CD4-positive, alpha-beta T cell treated with Interleukin-4 for 4 hours (primary cell): ENCODE measurements at places on chromosomes 16 and 17.

GRCh38 chr17:1574697-1575471 is 12.3 kb upstream of the PITPNA start:
- DNase-seq, result no peak

GRCh38 chr17:15175356-15175755 is 89.8 kb downstream of the PMP22 start:
- DNase-seq, result no peak

- DNase-seq, result no peak
These were observed 52.3 kb upstream of the MRTFB start for GRCh38 chr16:14018851-14019250.

- DNase-seq, result no peak
These were observed 61.5 kb downstream of the SLC39A11 start for GRCh38 chr17:73030995-73031394.

GRCh38 chr17:3826191-3826590 is 19.9 kb downstream of the NCBP3 start:
- DNase-seq, result peak; percentile 16

- peak; percentile 75 for DNase-seq
These were observed 58.0 kb upstream of the GSE1 start for GRCh38 chr16:85554889-85555718.

- DNase-seq, result no peak
These were observed 664 bp downstream of the NQO1 start for GRCh38 chr16:69725480-69726312.

DNA sequence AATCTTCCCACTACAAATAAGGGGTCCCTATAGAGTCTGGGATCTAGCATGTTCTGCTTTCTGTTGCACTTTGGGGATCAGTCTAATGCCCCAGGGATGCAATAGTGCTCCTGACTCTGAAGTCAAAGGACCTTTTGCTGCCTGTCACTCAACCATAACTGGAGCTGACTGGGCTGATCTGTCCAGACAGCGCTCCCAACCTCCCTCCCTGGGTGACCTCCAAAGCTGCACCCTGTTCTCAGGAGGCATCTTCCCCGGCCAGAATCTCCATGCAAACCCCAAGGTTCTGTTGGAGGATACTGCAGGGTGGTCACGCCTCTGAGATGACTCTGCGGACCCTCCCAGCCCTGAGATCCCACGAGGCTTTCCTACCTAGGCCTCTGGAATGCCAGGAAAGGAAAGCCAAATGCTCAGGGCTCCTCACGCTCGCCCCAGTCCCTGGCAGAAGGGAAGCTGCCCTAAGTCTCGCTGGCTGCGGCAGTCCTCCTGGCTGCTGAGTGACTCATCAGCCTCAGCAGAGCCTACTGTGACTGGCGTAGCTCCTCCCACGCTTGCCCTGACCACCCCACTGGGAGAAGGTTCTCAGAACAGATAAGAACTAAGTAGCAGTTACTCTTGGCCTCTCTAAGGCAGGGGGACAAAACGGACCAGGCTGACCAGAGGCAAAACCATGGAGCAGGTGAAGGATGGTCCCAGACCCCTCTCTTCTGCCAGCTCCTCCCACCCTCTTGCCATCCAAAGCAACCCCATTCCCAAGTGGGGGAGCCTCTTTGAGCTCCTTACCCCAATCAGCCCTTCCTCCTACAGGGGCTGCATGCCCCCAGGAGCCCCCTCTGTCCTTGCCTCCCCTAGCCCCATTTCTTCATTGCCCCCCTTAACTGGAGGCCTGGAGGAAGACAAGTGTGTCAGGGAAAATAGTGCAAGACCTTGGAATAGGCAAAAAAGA is 124.1 kb upstream of the TNRC6C start:
- peak; percentile 67 for DNase-seq

- no peak for DNase-seq
These were observed 8.4 kb upstream of the HERPUD1 start for GRCh38 chr16:56923481-56924091.

DNA sequence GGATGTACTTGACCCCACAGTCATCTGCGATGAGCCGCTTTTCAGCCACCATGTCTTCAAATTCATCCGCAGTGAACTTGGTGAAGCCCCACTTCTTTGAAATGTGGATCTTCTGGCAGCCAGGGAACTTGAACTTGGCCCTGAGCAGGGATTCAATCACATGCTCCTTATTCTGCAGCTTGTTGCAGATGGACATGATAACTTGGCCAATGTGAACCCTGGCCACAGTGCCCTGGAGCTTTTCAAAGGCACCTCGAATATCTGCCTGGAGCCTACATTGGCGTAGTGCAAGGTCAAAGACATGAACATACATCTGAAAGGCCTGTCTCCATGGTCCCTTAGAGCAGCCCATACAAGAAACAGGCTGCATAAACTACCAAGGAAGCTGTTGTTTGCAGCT is 1.8 kb upstream of the TENT4B start:
- no peak for DNase-seq

GRCh38 chr16:54289242-54289944 is 2.8 kb upstream of the IRX3 start:
- DNase-seq, result no peak

GRCh38 chr17:68709461-68709860 is 108.3 kb upstream of the FAM20A start:
- no peak for DNase-seq

DNA sequence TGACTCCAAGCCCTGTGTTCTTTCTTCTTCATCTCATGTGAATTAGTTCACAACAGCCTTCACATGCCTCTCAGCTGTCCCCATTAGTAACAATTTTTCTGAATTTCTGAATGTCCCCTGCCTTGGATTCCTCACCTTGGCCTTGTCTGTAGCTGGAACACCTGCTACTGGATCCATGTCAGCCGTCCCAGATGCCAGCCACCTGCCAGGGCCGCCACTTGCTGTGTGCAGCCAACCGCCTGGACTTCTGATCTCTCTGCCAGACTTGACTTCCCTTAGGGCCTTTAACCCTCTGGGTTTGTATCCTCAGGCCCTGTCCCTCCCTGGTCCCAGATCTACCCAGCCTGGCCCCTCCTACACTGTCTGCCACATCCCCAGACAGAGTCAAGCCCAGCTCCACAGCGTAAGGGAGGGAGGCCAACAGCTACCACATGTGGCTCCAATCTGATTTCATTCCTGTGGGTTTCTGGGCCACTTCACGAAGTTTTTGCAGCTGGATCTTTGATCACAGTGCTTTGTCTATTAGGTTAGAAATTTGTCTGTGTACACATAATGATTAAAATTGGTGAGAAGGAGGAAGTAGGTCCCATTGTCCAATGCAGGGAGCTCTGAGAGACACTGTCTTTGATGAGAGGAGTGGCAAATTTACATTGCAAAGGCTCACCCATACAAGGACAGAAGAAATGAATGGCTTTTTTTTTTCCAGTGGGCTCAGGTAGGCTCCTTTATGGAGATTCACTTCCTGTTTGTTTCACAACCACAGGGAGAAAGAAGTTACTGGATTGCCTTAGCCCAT is 15.3 kb downstream of the MPP2 start:
- DNase-seq, result no peak

DNA sequence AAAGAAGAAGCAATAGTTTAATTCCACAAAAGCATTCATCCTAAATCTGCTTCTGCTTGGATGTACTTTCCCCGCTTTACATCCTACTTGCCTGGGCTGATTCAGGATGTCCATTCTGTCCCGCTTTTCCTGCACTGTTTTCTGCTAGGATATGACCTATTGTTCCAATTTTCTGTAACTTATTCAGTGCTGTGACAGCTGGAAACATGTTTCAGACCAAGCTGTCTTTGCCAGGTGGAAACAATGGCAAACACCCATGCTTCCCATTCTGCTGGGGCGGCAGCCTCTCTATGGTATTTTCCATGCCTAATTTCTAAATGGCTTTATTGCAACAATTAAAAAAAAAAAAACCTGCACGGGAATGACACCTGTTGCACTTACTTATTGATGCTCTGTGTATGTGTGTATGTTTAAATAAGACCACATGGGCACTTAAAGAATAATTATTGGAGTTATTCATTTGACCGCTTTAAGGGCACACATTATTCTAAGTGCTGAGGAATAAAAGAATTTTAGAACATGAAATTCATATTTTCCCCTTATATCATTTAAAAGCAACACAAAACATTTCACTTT is 21.0 kb downstream of the COQ7 start:
- DNase-seq, result no peak

DNA sequence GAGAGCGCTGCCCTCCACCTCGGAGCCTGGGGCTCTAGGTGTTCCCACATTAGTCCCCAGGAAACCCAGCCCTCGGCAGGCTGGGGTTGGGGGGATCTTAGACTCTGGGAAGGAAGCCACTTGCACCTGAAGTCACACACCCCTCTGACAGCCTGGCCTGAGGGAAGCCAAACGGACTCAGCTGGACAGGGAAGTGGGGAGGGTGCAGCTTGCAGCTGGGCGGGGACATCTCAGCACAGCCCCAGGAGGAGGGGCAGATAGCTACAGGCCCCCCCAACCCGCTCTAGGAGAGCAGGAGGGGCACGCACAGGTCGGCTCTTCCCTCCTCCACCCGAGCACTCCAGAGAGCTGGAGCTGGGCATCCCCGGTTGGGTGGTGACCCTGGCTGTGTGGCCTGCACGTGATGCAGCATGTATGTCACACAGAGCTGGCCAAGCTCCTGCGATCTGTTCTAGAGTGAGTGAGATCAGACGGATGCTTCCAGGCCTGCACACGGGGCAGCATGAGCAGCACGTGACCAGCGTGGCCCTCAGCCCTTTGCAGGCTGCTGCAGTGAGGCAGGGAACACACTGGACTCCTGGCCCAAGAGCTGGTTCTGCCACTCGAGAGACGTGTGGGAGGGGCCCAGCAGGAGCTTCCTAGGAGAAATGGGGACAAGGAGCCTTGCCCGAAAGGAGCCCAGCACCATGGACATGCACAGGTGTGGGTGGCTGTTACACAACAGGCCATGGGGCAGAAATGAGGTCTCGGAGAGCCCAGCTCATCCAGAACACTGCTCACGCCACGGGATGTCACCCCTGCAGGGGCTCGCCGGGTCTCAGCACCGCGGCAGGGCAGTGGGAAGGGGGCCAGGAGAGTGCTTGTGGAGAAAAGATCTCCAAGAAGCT is 15.4 kb downstream of the KIFC3 start:
- no peak for DNase-seq

DNA sequence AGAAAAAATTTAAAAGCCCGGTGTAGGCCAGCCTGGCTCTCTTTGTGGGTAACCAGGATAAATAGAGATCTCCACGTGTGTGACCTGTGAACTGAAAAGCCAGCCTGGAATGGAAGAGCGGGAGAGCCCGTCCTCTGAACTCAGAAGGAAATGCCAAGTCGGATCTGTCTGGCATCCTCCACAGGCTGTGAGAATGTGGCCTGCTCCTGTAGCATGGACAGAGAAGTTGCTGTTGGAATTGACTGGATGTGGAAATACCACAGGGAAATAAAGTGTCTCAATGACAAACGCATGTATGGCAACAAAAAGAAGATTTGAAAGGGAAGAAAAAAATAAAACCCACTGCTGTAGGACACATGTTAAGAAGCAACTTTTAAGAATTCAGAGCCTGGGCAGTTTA is 6.7 kb downstream of the KLHL36 start:
- DNase-seq, result no peak

DNA sequence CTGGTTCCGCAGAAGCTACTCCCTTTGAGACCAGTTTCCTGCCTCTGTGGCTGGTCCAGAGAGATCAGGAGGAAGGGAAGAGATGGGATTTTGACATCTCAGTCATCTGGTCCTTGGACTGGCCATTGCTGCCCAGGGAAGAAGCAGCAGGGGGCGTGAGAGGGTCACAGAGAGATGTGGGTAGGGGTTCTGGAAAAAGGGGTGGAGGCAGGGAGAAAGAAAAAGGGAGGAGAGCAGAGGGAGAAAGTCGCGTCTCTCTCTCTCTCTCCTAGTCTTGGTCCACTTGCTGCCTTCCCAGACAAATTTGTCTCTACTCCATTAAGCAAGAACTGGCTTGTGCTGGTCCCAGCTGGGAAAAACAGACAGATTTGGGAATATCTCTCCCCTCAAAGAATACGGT is 4.4 kb downstream of the SHBG start:
- DNase-seq, result no peak

DNA sequence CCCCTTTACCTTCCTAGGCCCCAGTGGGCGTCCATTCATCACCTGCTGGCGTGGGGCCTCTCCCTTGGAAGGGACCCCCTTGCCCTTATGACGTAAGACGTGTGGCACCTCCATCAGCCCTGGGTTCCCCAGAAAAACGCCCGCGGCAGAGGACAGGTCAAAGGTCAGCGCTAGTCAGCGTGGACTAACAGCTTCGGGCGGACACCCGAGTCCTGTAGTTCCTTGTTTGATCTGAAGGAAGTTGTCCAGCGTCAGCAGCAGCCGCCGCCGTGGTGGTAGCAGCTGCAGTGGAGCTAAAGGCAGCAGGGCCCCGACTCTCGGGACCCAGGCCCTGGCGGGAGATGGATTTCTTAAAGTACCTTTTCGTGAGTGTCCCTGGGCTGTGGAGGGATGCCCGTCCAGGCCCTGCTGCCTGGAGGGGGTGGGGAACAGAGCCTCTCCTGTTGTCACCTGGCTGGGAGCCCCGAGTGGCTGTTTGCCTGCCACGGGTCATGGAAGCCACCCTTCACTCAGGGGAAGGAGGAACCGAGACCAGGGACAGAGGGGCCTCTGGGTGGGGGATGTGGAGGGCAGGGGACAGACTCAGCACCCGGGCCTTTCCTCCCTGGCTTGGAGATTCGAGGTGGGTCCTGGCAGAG is 123.6 kb downstream of the OR1D5 start:
- no peak for DNase-seq

DNA sequence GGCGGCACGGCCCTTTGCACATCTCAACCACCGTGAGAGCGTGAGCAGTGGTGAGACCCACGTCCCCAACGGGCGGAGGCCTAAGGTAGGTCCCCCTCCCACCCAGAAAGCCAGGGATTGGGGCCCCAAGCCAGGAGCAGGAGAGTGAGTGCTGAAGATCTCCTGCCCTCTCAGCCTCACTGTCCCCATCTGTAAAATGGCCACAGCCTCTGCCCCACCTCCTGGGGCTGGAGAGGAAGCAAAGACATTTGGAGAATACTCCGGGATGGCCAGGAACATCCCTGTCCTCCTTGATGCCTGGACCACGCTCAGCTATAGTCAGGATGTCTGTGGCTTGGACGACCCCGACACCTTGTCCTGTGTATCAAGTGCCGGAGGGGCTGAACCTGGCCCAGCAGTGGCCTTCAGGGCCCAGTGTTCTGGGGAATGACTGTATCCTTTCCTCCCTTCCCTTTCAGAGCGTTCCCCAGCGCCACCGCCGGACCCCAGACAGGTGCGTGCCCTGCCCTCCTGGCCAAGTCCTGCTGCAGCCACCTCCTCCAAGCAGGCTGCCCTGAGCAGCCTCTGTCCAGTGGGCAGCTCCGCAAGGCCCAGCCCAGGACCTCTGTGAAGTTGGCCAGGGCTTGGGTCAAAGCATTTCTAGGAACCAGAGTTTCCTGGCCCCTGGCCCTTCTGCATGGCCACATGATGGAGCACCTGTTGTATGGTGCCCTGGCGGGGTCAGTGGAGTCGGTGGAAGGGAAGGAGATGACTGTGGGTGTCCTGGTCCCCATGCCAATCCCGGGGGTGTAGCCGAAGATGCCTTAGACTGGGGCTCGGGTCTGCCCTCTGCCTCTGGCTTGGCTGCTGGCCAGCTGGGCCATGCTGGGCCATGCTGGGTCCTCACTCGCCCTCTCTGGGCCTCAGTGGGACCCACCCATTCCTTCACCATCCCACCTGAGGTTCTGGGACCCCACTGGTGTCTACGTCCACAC is 38.4 kb downstream of the ADCY7 start:
- DNase-seq, result no peak

- DNase-seq, result no peak
These were observed 41.1 kb upstream of the KIFC3 start for GRCh38 chr16:57843400-57843799.
